ENCODE measurements at places on chromosomes 3 and 15. TPM values are rescaled to one million over a fixed set of nuclear protein-coding genes. Genes with fewer than 3 reads are reported as not detected.
A peak's percentile ranks its signal among the peaks of the same experiment; 100 is the strongest.

SYNPR gene
- not detected for total RNA-seq

ITIH3 gene
- not detected for total RNA-seq

GASK1A gene
- 1.1 TPM for total RNA-seq

- no peak for DNase-seq
These were observed 48.0 kb downstream of the TPRA1 start for GRCh38 chr3:127542441-127542952.

DNA sequence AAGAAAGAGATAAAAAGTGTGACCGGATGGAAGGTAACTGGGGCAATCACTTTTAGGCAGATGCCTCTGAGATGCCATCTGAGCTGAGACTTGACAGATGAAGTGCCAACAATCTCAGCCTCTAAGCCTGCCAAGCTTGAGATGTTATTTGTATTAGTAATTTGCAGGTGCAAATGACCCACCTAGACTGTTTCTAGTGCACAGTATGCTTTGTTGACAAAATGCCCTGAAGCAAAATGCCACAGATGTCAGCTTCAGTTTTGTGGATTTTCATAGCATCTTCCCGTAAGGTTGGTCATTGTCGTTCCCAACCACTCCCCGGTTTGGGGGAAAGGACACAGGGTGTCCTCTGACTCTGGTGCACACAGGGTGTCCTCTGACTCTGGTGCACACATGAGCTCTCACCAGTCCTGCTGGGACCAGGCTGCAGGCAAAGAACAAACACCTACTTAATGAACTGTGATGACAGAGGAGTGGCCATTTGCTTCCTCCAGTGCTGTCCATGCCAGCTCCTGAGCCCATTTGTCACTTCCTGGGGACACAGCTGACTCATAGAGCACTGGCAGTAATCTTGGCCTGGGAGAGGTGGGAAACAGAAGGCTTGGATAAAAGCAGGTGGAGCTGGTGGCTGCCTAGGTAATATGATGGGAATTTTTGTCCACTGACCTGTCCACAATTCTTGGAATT is 16.7 kb upstream of the PPP1R2 start:
- DNase-seq = no peak

- DNase-seq = no peak
These were observed 414.8 kb downstream of the LPP start for GRCh38 chr3:188568736-188569135.

DNA sequence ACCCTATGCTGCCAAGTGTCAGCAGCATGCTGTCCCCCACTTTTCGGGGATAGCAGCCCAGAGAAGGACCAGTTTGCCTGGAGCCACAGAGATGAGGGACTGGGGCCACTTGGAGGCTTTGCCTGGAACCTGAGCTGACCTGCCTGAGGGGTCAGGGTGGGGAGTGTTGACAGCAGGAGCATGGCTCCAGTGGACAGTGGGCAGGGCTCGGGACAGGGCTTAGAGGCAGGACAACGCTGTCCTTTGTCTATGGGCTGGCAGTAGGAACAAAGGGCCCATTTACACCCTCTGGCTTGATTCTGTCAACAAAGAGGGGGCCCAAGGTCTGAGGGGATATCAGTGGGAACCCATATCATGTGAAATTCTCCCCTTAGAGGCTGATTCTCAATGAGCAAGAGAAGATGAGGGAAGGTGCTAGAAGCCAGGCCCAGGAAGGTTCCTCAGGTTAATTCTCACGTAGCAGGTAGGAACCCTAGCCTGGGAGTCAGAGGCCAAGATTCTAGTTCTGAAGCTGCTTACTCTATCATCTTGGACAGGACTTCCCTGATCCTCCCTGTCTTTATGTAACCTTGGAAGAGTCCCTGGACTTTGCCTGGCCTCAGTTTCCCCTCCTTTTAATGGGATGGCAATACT is 29.7 kb upstream of the HHATL start:
- no peak for DNase-seq

- peak; percentile 98 for DNase-seq
These were observed 3.3 kb upstream of the CP start for GRCh38 chr3:149224736-149225594.

Measured in epithelial cell of proximal tubule (primary cell).